ENCODE measurements at places on chromosomes 4 and X.

- no peak for ATAC-seq
Observed at GRCh38 chr4:8308856-8309771, 39.6 kb downstream of the HTRA3 start.

DNA sequence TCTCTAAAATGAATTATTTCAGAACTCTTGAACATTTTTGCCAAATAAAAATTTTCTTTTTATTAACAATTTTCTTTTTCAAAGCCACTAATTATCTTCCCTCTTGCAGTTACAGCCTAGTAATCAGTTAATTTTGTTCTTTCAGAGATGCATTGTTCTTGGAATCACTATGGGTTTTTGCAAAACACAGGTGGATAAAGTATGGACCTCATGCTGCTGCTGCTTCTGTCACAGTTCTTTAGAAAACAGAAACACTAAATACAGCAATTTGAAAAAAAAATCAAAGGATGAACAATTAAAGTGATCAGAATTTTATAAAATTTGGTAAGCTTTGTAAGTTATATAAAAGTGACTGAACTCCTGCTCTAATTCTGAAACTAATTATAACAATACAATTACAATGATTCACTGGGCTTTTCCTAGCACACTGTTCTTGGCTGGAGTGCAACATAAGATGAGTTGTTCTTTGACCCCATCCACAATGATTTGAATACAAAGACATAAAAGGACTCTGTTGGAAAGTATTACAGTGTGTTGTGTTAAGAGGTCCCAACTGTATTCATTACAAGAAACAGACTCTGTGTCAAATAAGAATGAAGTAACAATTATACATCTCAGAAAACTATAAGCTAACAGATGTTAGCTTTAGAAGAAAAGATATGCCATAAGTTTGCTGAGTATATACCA lies 59.4 kb upstream of the GK2 start:
- no peak for ATAC-seq

GRCh38 chrX:154441564-154441963 lies 2.4 kb upstream of the FAM50A start:
- no peak for ATAC-seq

- peak; percentile 39 for ATAC-seq
Observed at GRCh38 chr4:169621731-169622492, 1.5 kb downstream of the CLCN3 start.

DNA sequence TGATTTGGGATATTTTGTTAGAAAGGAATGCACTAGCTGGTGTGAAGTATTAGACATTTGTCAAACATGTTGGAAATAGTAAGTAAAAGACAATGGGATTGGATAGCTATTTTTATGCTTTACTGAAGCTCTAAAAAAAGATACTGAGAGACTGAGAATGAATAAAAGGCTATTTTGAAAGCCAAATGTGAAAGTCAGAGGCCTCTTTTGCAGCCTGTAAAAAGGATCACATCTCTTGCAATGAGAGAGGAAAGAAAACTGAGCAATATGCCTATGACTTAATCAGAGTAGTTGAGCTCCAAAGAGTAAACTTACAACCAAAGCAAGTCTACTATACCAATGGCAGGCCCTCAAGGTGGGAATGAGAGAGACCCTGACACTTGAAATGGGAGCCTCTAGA lies 212.6 kb upstream of the LCORL start:
- no peak for ATAC-seq

- ATAC-seq, result no peak
Observed at GRCh38 chr4:37243722-37244582, 591 bp upstream of the NWD2 start.

DNA sequence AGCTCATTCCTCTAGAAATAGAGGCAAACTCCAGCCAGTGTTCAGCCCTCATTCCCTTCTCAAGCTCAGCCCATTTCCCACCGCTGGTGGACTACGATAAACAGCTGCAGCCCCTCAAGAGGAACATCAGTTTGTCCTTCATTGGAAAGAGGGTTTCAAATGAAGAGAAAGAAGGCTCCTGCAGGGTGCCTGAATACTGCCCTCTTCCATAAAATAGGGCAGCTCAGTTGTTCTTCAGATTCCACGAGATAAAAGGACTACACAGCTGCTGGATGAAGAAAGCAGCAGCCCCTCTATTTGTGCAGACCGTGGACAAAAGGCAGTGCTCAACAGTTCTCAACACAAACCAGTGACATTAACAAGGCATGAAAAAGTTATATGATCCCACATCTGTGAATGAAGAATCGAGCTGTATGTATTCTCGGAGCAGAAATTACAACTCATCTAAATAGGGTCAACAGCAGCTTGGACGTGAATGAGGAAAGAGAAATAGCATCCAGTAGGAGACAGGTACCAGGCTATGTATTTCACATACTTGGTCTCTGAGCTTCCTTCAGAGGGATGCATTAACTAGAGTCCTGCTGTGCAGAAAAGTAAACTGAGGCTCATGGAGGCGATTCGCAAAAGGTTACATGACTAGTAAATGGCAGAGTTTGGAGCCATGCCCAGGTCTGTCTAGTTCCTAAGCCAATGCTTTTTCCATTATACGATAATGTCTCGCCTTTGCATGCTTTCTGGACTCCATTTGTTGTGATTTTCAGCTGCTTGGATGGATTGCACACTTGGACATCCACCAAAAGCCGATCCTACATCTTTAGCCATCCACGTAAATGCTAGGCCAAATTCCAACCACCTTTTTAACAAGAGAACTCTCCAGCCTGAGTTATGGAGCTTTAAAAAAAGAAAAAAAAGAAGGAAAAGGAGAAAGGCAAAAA lies 301.2 kb upstream of the PPARGC1A start:
- ATAC-seq, result no peak

GRCh38 chr4:10947898-10948297 lies 263.3 kb upstream of the CLNK start:
- ATAC-seq, result no peak

All from activated T-helper 17 cell treated with anti-CD3 and anti-CD28 coated beads, Interleukin-2, amount 50 U/mL, for 72 hours (primary cell).